ENCODE measurements at places on chromosomes 3 and 15.

DNA sequence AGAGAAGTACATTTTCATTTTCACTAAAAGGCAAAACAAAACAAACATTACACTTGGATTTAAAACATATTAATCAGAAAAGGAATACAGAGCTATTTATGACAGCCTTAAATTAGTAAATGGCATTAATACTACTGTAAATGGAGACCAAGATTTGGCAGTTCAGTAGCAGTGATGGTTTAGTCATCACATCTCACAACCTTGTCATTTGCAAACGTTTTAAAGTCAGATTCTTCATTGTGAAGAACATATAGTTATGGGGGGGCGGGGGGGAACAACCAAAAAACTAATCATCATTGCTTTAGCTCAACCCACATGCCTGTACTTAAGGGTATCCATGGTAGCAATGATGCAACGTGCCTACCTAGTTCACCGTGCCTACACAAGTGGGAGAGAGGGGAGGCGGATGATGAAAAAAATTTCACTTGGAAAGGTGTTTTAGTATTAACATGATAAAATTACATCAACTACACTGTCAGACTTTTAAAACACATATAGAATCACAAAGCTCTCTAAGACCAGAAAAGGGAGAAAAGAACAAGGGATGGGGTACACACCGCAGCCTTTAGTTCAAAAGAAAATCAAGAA, 40.1 kb downstream of the DLG1 start:
- no peak for DNase-seq

DNA sequence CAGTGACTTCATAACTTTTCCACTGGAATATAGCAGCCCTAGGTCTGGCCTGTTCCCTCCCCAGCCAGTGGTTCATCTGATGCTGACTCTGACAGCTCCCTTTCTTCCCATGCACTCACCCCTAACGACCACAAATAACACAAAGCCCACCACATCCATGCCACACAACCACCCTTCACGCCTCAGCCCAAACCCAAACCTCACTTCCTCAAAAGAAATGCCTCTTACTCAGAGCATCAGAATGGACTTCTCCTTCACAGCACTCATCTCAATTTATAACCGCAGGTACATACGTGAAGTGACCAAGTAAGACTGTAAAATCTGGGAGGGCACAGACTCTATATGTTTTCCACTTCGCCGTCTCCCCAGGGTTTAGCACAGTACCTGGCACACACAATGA, 1.1 kb downstream of the RBSN start:
- peak; percentile 30 for DNase-seq

- no peak for DNase-seq
These were observed 24.4 kb downstream of the PTPN23 start for GRCh38 chr3:47404955-47405790.

DNA sequence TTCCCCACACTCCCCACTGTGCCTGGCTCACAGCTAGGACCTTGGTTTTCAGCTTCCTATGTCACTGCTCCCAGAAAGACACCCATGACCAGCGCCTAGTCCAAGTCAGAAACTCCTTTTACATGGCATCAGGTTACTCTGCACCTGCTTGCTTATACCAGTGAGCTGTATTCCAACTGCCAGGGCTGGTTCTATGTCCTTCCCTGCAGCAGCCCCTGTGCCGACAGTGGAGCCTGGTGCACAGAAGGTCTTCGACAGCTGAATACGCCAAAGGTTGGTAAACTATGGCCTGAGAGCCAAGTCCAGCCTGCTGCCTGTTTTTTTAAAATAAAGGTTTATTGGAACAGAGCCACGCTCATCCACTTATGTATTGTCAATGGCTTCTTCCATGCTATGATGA, 102.5 kb downstream of the IQSEC1 start:
- no peak for DNase-seq

GRCh38 chr3:133805384-133805701, 272 bp upstream of the SRPRB start:
- no peak for DNase-seq

All from stimulated activated CD4-positive, alpha-beta T cell treated with anti-CD3 and anti-CD28 coated beads, TNF-alpha, amount 100 ng/mL, for 24 hours (primary cell).